ENCODE measurements at places on chromosomes 3 and 15.

DNA sequence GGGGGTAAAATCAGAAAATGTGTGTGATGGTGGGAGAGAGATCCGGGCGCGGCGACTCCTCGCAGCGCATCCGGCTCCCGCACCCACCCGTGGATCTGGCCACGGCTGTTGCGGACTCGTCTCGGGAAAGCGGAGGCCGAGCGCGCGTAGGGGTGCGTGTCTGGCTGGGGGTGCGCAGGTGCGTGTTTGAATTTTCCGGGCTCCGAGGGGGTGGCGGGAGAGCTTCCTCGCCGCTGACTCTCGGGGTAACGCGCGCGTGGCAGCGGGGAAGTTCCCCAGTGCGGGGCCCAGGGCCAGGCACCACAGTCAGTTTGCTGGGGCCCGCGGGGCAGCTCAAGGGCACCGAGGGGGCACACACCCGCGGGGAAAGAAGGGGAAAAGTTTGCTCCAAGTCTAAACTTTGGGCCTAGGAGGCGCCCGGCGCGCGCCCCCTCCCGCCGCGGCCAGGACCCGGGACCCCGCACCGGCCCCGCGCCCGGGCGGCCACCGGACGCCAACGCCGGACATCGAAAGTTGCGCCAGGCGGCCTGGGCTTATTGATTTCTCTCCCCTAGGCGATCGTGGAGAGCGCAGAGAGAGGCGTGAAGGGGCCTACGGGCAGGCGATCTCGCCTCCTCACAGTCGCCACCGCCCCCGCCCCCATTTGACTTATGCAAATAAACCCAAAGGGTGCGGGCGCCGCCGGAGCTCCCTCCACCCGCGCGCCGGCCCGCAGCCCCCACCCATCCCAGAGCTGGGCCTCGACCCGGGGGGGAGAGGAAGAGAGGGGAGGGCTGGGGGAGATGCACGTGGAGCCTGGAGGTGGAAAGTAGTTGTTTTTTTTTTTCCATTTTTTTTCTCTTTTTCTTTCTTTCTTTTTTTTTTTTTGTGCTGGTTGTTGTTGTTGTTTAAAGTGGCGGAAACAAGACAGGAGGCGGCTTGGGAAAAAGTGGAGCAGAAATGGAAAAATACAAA is 639 bp downstream of the FOXP1 start:
- DNase-seq, result peak; percentile 46

DNA sequence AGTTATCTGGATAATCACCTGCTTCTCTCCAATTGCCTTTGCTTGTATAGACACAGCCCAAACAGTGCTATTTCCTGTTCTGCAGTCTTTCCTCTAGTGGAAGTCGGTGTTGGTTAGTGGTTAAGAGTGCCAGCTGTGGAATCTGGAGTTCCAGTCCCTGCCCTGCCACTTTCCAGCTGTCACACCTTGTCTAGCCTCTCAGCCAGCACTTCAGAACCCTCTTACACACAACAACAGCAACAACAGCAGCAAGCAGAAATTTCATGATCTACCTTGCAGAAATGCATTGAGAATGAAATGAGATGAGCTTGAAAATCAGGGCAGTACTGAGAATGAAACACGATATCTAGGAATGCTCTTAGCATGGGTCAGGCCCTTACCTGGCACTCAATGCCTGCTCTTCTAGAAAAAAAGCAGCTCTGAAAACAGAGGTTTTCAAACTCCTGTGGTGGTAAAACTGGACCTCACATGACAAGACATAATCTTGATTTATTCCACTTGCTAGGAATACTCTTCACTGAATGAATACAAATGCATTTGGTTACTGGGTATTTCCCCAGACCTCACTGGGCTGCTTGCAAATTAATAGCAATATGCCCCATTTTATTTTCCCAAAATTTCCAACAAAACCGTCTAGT is 3.3 kb upstream of the WNT5A start:
- no peak for DNase-seq

DNA sequence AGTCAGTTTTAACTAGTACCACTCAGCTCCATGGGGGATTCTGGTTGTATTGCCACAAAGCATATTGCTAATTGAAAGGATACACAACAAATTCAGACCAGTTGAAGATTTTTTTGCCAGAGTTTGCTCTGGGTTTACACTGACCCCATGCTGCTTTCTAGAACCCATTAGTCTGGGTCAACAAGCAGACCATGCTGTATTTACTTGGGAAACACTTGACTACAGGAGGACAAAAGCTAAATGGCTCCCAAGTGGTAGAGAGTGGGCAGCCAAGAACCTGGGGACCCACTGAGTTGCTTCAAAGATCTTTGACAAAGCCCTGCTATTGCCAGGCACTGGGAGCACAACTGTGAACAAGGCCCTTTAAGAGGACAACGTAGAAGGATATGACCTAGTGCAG is 86.8 kb upstream of the PSMD6 start:
- DNase-seq, result no peak

GRCh38 chr3:180306691-180307090 is 270.0 kb upstream of the PEX5L start:
- no peak for DNase-seq

GRCh38 chr3:115628075-115628412 is 4.7 kb downstream of the GAP43 start:
- DNase-seq, result no peak

- no peak for DNase-seq
These were observed 124.8 kb upstream of the NR2E3 start for GRCh38 chr15:71685420-71685993.

Measured in thoracic aorta (tissue), 2 donors.